ENCODE measurements at places on chromosomes 2 and 18. TPM values are rescaled to one million over a fixed set of nuclear protein-coding genes. Genes with fewer than 3 reads are reported as not detected.

KCNF1 gene
- total RNA-seq, result 3.1 TPM

GTF2A1L gene
- not detected for total RNA-seq

ADGRF3 gene
- 0.08 TPM for total RNA-seq

SULT1C4 gene
- total RNA-seq, result 33.3 TPM

MARCHF4 gene
- total RNA-seq, result 17.2 TPM

UGT1A6 gene
- 0.27 TPM for total RNA-seq

BCL11A gene
- total RNA-seq, result 6.7 TPM

NPHP1 gene
- 4.4 TPM for total RNA-seq

KCNK3 gene
- 15.3 TPM for total RNA-seq

ABCG8 gene
- not detected for total RNA-seq

ZNF892 gene
- 6.7 TPM for total RNA-seq

KCNJ3 gene
- total RNA-seq, result not detected

MRPS5 gene
- total RNA-seq, result 66.1 TPM

MAL gene
- total RNA-seq, result 19.1 TPM

RPRM gene
- 2.1 TPM for total RNA-seq

FAHD2A gene
- 55.9 TPM for total RNA-seq

KHK gene
- total RNA-seq, result 3.8 TPM

PKDCC gene
- total RNA-seq, result 8.5 TPM

TNS1 gene
- total RNA-seq, result 54.5 TPM

FHL2 gene
- 265 TPM for total RNA-seq

YPEL5 gene
- total RNA-seq, result 62.8 TPM

RAD51AP2 gene
- total RNA-seq, result 0.14 TPM

SERPINB10 gene
- not detected for total RNA-seq

KANSL1L gene
- total RNA-seq, result 11.2 TPM

SPP2 gene
- total RNA-seq, result not detected

LCT gene
- total RNA-seq, result not detected

TMEM182 gene
- total RNA-seq, result 4.7 TPM

GAL3ST2 gene
- total RNA-seq, result not detected

C18orf32 gene
- 44.5 TPM for total RNA-seq

LAMA1 gene
- total RNA-seq, result 29.5 TPM

ELP2 gene
- total RNA-seq, result 63.9 TPM

VIT gene
- not detected for total RNA-seq

FRZB gene
- total RNA-seq, result not detected

IL18R1 gene
- total RNA-seq, result 5.1 TPM

LRRC30 gene
- not detected for total RNA-seq

PROKR1 gene
- total RNA-seq, result not detected

CYBRD1 gene
- 8.8 TPM for total RNA-seq

AMER3 gene
- total RNA-seq, result not detected

MARCO gene
- 0.33 TPM for total RNA-seq

MAPK4 gene
- total RNA-seq, result 6.0 TPM

TANC1 gene
- total RNA-seq, result 18.5 TPM

FAM237A gene
- not detected for total RNA-seq

DAW1 gene
- total RNA-seq, result not detected

PTPRN gene
- total RNA-seq, result 3.8 TPM

DSG4 gene
- not detected for total RNA-seq

DSC2 gene
- total RNA-seq, result 31.8 TPM

SERPINB2 gene
- 3.3 TPM for total RNA-seq

DSC3 gene
- total RNA-seq, result 3.3 TPM

ALKAL2 gene
- total RNA-seq, result 2.8 TPM

WDR12 gene
- 28.7 TPM for total RNA-seq

SCN9A gene
- total RNA-seq, result 7.2 TPM

TOGARAM2 gene
- total RNA-seq, result not detected

LIPG gene
- total RNA-seq, result 196 TPM

TCF23 gene
- total RNA-seq, result not detected

BUB1 gene
- 10.2 TPM for total RNA-seq

LRP1B gene
- 0.38 TPM for total RNA-seq

GKN2 gene
- not detected for total RNA-seq

GPAT2 gene
- total RNA-seq, result 1.6 TPM

CRYGC gene
- total RNA-seq, result not detected

SERPINB13 gene
- total RNA-seq, result not detected
